ENCODE measurements at places on chromosomes 1 and 21.

GRCh38 chr21:22827422-22827821, 1829.2 kb downstream of the NCAM2 start:
- no peak for DNase-seq

GRCh38 chr1:60727552-60727951, 354.8 kb upstream of the NFIA start:
- DNase-seq, result no peak

DNA sequence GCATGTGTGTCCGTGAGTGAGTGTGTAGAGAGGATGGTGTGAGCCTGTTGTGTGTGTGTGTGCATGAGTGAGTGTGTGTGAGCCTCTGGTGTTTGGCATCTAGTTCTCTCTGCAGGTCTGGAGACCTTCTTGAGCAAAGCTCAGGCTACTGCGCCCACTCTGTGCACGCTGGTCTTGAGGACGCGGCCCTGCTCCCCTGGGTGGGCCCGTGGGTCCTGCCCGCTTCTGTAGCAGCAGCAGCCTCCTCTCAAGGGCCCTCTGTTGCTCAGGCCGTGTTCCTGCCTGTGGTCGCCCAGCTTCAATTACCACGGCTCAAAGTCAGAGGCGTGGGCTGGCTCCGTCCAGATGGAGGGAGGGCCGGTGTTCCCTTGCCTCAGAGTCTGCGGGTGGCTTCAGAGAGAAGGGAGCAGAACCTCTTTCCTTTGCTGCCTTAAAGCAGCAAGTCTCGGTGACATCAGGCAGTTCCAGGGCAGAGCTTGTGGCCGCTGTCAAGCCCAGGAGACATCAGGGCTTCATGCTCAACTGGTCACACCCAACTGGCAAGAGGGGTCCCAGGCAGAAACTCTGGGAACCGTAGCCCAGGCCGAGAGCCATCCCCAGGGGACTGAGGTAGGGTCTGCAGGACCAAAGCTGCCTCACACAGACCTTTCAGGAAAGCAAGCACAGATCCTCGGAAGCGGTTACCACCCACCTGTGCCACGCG, 270.6 kb upstream of the VAMP3 start:
- no peak for DNase-seq

DNA sequence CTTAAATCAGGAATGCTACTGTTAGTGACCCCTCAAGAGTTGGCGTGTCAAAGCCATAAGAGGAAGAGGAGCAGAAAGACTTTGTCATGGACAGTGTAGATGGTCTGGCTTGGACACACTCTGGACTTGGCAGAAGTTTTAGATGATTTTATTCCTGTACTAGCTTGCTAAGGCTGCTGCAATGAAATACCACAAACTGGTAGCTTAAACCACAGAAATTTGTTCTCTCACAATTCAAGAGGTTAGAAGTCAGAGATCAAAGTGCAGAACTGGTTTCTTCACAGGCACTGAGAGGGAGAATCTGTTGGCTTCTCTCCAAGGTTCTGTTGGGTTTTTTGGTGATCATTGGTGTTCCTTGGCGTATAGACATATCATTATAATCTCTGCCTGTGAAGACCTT, 869.8 kb upstream of the B3GALT2 start:
- no peak for DNase-seq

- DNase-seq, result no peak
These were observed 28.6 kb upstream of the AK5 start for GRCh38 chr1:77253211-77253610.

DNA sequence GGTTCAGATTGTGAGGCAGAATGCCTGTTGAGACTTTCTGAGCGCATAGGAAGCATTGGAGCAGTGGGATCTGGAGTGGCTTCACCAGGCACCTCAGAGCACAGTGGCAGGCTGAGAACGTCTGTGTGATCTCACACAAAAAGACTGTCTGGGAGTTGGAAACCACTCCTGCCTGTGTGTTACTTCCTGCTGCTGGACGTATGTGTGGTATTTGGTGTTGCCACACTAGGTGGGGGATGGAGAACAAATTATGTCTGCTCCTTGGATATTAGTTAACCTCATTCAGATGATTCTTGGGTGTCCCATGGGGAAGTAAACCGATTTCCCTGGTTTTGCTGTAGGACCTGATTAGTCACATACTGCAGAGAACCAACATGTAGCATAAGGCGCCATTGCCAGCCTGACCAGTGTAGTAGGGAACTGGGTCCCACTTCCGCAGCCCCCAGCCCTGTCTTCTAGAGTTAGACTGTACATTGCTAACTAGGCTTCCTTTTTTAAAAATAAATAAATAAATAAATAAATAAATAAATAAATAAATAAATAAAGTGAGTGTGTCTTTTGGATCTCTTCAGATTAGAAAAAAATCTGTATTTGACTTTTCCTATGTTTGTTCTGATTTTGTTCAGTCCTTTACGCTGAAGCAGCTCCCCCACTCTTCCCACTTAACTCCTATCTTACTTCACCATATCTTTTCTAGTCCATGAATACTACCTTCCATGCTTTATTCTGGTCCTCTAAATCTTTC, 26.9 kb downstream of the UCK2 start:
- no peak for DNase-seq

DNA sequence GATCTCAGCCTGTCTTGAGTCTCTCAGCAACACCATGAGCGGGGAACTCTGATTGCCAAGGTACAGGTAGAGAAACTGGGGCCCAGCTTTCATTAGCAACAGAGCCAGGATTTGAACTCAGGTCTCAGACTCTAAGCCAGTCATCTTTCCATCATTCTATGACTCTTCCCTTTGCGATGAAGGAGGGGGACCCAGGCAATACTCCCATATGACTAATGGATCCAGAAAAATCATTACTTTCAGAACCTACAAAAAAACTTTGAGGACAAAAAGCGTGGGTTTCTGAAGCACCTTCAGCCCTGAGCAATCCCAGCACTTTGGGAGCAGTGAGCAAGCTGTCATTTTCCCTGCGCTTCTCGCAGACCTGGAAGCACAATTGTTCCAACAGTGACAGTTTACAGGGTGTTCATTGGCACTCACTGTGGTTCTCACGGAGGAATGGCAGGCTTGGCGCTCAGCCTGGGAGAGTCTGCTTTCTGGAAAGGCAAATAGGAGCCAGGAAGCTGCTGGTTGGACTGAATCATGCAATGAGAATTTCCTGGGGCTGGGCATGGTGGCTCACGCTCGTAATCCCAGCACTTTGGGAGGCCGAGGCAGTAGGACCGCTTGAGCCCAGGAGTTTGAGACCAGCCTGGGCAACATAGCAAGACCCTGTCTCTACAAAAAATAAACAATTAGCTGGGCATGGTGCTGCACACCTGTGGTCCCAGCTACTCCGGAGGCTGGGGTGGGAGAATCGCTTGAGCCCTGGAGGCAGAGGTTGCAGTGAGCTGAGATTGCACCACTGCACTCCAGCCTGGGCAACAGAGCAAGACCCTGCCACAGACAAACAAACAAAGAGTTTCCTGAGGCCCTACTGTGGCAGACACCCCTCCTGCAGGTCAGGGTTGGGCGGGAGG, 40.1 kb downstream of the SLC2A7 start:
- no peak for DNase-seq

- no peak for DNase-seq
These were observed 98.2 kb downstream of the EPHB2 start for GRCh38 chr1:22808676-22809483.

DNA sequence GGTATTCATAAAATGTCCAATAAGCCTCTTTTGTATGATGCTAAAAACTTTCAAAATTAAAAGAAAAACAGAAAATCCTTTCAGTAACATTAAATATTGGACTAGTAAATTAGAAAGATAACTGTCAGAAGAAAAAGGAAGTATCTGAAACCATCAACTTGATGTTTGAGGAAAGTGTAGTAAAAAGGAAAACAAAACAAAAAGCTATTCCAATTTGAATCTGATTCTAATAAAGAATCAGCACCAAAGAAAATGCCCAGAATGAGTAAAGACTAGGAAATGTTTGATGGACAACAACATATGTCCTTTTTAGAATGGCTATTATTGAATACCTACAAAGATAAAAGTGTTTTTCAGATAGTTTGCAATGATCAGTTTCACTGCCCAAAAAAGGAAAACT, 79.9 kb upstream of the RBM34 start:
- DNase-seq, result no peak

- DNase-seq, result no peak
These were observed 297.0 kb downstream of the DISC1 start for GRCh38 chr1:231923491-231924041.

DNA sequence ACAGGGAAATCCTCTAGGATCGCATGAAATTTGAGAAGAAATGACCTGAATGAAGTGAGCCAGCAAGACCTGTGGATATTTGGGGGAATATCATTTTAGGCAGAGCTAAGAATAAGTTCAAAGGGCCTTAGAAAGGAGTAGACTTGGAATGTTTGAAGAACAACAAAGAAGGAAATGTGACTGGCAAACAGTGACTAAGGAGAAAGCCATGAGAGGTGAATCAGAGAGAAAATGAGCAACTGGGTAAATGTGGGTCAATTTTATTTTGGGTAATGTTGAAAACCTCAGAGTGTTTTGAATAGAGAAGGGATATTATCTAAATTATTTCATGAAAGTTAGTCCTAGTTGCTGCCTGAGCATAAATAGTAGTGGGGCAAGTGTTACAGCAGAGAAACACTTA, 672.8 kb downstream of the LMO4 start:
- DNase-seq, result no peak

DNA sequence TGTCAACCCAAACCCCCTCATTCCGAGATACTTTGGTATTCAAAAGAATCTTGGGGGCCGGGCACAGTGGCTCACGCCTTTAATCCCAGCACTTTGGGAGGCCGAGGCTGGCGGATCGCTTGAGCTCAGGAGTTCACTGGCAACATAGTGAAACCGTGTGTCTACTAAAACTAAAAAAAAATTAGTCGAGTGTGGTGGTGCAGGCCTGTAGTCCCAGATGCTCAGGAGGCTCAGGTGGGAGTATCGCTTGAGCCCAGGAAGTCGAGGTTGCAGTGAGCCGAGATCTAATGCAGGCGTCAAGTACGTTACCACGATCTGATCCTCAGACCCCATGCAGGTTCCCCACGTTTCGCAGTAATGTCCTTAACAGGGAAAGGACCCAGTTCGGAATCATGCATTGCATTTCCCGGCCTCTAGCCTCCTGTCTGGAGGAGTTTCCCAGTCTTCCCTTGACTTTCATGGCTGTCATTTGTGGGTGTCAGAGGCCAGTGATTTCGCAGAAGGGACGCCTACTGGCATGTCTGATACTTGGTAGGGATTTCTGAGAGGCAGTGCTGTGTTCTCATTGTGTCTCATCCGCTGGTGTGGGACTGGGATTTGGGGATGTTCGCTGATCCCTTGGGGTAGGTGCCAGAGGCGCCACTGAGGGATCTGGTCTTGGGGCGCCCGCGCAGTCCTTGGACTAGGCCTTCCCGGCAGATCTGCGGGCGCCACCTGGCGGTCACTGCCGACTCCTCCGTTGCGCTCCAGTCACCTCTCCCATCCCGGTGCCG, 39.3 kb upstream of the HMGN1 start:
- peak; percentile 87 for DNase-seq

DNA sequence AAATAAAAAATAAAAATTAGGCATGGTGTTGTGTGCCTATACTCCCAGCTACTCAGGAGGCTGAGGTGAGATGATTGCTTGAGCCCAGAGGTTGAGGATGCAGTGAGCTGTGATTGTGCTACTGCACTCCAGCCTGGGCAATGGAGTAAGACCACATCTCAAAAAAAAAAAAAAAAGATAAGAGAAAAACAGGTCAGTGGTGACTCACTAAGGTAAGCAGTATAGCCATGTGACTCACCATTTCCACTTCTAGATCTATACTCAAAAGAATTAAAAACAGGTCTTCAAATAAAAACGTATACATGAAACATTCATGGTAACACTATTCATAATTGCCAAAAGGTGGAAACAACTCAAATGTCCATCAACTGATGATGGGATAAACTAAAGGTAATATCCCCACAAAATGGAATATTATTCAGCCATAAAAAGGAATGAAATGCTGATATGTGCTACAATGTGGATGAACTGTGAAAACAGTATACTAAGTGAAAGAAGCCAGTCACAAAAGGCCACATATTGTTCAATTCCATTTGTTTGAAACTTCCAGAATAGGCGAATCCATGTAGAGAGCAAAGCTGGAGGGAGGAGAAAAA, 75.1 kb downstream of the ZNF281 start:
- DNase-seq, result no peak

GRCh38 chr1:12454406-12455391, 163.3 kb downstream of the DHRS3 start:
- no peak for DNase-seq

DNA sequence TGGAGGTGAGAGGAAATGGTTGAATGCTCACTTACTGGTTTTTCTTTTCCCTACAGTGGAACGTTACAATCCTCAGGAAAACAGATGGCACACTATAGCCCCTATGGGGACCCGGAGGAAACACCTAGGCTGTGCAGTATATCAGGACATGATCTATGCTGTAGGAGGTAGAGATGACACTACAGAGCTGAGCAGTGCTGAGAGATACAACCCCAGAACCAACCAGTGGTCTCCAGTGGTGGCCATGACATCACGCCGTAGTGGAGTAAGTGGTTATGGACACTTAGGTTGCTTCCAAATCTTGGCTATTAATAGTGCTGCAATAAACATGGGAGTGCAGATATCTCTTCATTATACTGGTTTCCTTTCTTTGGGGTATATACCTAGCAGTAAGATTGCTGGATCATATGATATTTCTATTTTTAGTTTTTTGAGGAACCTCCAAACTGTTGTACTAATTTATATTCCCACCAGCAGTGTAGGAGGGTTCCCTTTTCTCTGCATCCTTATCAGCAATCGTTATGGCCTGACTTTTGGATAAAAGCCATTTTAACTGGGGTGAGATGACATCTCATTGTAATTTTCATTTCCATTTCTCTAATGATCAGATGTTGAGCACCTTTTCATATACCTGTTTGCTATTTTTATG, 48.8 kb upstream of the DARS2 start:
- no peak for DNase-seq

DNA sequence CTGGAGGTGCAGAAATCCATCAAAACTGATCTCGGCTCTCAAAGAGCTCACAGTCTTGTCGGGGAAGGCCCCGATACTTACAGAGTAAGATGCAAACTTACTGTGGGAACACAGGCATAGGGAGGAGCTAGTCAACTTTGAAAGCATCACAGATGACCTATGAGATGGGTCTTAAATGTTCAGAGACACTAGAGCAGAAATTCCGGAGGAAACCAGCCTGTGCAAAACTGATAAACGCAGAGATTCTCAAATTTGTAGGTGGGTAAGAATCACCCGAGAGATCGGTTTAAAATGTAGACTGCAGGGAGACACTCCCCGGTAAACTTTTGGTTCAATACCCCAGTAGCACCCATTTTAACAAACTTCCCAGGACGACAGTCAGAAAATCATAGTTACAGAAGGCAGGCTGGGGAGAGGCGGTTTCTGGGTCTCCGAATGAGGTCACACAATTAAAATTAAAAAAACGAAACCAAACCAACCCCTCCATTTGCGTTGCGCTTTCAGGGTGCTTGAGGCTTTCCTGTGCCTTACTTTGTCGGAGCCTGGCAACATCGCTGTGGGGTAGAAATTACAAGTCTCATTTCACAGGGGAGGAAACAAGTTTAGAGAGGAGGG, 755 bp upstream of the THRAP3 start:
- no peak for DNase-seq

GRCh38 chr1:108801101-108801500, 54.6 kb downstream of the STXBP3 start:
- no peak for DNase-seq

GRCh38 chr1:67431869-67432578, 1.8 kb upstream of the SERBP1 start:
- DNase-seq, result no peak

All from stimulated activated CD4-positive, alpha-beta T cell treated with anti-CD3 and anti-CD28 coated beads, Interleukin-1b, Interleukin-23, amount 100 ng/mL, for 1 hour (primary cell).